Suppressor macrophage treated with lipopolysaccharide for 4 hours (primary cell): ENCODE measurements at places on chromosomes 12 and 14.

- DNase-seq, result no peak
Observed at GRCh38 chr12:114868995-114869834, 185.2 kb upstream of the TBX3 start.

- DNase-seq, result peak; percentile 65
Observed at GRCh38 chr12:48973531-48973930, 2.0 kb upstream of the WNT10B start.

DNA sequence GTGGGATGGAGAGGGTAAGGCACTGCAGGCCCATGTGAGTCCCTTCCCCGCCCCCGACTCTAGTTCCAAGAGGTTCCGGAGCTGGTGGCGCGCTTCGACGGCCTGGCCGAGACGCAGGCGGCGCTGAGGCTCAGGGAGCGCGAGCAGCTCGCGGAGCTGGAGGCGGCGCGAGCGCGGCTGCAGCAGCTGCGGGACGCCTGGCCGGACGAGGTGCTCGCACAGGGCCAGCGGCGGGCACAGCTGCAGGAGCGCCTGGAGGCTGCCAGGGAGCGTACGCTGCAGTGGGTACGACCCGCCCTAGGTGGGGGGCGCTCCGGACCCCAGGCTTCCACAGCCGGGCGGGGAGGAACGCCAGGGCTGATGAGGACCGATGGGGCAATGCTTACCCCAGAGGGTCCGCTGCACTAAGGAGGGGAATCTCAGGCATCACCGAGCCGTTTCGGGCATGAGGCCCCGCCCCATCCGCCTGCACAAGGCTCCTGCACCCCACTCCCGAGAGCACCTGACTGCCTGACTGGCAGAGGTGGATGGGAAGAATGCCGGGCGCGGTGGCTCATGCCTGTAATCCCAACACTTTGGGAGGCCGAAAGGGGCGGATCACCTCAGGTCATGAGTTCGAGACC, 4.9 kb downstream of the CFAP73 start:
- peak; percentile 22 for DNase-seq

DNA sequence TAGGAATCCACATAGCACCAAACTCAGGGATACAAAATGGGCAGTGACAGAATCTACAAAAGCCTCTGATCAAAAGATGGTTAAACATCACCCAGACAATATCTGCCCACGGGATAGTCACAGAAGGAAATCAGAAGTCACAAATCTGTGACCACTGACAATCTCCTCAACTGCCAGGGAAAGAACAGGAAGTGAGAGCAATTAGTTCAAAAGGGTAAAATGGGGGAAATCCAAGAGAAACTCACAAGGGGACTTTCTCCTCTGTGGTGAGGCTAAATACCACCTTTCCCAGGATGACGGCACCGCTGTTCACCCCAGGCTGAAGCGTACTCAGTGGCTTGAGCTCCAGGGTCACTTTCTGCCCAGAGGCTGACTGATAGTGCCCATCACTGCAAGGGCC, 10.7 kb downstream of the TTC5 start:
- peak; percentile 84 for DNase-seq

DNA sequence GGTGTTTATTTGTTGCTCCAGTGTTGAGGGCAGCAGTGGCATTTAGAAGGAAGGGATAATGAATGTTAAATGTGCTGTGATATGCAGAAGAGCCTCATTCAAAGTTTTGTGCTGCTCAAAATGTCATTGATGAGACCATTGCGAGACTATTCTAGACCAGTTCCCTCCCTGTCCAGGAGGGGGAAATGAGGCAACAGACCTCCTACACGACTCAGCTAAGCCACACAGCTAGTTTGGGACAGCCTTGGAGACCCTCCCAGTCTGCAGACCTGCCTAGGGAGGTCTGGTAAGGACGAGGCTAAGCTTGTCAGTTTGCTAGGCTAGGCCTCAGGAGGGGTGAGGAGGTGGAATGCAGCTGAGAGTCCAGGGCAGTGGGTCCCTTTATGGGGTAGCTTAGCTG, 116.0 kb downstream of the NRXN3 start:
- DNase-seq, result no peak

- DNase-seq, result peak; percentile 62
Observed at GRCh38 chr12:6613776-6614512, 6.8 kb upstream of the CHD4 start.
